PC-3 (cell line): ENCODE measurements at places on chromosomes 6 and 20. TPM values are rescaled to one million over a fixed set of nuclear protein-coding genes. Genes with fewer than 3 reads are reported as not detected.

DNA sequence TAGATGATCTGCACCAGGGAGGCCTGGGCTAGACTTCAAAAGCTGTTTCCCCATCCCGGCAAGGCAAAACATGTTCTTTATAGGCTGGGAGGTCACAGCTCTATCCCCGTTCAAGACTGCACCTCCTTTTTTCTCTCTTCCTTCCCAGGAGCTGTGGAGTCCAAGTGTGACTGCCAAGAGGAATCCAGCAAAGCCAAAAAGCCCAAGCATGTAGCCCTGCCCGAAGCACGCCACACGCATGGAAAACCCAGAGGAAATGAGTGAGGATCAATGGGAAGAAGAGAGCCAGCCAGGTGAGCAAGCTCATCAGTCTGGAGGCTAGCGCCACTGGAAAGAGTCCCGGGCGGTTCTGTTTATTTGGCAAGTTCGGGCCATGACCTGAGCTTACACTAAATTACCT lies 240.4 kb downstream of the PRL start:
- no peak for DNase-seq

The TUBB1 gene
- not detected in 2 replicates for total RNA-seq

The DCBLD1 gene
- 31.1 and 35.9 TPM in 2 replicates for total RNA-seq

DNA sequence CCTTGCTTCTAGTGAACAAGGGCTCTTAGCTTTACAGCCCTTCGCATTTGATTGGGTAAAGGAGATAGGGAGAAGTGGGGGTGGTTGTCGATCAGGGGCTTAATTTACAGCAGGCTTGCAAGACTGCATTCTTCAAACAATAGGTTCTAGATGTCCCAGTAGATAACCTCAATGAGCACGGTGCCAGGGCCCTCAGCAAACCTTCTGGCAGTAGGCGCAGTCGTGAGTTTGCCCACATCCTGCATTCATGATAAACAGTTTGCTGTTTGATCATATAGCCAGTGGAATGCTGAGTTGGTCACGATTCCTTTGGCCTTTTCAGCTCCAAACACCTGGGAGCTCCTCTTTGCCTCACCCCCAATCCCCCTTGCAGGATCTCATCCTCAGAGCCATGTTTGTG lies 27.5 kb downstream of the SUN5 start:
- no peak for DNase-seq

- no peak for DNase-seq
Measured at GRCh38 chr6:143880412-143880811, 16.1 kb downstream of the ZC2HC1B start.

- no peak for DNase-seq
Measured at GRCh38 chr6:169101036-169101805, 152.4 kb downstream of the THBS2 start.

DNA sequence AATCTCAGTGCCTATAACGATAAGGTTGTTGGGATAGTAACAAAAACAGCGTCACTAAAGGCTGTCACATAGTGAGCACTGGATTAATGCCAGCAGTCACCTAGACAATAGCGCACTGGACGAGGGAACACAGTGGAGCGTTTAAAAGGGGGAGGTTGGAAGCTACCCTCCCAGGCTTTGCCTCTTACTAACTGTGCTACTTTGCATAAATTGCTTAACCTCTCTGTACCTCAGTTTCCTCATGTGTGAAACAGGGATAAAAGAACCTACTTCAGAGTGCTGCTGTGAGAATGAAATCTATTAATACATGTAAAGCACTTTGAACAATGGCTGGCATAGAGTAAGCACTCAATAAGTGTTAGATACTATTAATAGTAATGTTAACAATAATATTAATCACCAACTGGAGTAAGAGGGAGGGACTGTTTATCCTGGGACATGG lies 10.5 kb downstream of the BCL2L1 start:
- peak; percentile 43 for DNase-seq
